ENCODE measurements at places on chromosomes 2 and 18.

DNA sequence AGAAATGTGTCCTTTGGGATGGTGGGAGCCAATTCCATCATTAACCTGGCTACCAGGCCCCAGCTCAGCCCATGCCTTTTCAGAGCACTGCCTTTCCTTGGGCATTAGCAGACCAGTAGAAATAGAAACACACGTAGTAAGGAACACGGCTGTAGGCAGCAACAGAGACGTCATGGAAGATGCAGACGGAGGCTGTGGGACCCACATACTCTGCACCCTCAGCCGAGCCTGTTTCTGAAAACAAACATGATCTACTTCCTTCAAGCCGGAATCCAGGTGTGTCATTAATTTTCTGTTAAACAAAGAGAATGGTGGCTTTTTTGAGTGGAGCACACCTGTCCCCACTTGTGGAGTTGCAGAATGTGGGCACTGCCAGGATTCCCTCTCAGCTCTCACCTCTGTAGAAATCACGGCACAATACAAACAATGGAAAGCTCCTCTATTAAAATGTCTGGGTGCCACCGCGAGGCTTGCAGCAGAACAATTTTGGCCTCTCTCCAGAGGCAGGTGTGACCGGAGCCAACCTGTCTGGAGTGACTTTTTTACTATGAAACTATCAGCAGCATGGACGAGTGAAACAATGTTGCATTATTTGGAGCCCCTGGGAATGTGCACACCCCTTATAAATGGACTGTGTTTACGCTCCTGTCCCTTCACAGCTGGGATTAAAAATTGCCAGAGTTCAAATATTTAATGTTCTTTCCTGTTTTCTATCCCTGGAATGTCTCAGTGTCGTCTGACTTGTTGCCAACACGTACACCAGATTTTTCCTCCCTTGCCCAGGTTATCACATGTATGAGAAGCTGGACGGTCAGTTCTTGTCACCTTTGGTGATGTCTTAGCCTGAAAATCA is 31.7 kb downstream of the SPP2 start:
- no peak for DNase-seq

GRCh38 chr18:48866028-48866733 is 84.6 kb downstream of the SMAD7 start:
- DNase-seq, result no peak

DNA sequence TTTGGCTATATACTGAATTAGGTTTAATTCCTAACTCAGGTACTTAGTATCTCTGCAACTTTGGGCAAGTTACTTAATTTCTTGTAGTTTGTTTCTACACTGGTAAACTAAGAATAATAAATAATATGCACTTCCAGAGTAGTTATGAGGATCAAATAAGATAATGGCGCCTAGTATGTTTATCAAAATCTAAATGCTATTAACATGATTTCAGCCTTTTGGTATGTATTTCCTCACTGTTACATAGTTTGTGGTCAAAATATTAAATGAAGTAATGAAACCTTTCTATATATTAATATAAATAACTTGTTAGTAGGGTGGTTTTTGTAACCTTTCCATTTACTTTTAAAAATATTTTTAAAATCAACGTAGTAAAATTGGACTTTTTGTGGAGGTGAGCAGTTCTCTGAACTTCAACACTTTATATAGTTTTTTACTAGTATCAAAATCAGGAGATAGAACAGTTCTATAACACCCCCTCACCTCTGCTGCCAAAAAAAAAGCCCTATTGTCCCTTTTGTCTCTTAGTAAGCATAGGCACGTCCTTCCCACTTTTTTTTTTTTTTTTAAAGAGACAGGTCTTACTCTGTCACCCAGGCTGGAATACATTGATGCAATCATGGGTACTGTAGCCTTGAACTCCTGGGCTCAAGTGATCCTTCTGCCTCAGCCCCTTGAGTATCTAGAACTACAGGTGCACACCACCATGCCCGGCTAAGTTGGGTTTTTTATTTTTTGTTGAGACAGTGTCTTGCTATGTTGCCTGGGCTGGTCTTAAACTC is 44.8 kb downstream of the RAB3GAP1 start:
- no peak for DNase-seq

DNA sequence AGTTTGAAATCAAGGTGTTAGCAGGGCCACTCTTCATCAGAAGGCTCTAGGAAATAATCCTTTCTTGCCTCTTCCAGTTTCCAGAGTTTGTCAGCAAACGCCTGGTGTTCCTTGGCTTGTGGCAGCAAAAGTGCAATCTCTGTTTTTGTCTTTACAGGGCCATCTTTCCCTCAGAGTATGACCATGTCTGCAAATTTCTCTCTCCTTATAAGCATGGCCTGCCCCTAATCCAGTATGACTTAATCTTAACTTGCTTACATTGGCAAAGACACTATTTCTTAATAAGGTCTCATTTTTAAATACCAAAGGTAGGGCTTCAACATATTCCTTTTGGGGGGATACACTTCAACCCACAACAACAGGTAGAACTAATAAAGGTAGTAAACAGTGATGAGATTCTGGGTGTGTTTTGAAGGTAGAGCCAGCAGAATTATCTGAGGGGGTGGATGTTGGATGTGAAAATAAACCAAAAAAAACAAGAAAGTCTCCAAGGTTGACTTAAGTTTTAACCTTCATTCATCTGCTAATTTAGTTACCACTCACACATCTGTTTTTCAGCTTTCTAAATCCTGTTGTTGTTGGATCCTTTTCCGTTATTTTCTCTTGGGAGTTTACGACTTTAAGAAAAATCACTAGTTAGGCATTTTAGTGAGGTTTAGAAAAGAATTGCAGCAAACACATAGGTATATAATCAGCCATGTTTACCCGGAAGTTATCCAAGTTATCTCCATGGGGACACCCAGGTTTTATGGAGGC is 234.4 kb upstream of the FIGN start:
- no peak for DNase-seq

GRCh38 chr18:60646725-60647124 is 274.1 kb upstream of the MC4R start:
- no peak for DNase-seq

DNA sequence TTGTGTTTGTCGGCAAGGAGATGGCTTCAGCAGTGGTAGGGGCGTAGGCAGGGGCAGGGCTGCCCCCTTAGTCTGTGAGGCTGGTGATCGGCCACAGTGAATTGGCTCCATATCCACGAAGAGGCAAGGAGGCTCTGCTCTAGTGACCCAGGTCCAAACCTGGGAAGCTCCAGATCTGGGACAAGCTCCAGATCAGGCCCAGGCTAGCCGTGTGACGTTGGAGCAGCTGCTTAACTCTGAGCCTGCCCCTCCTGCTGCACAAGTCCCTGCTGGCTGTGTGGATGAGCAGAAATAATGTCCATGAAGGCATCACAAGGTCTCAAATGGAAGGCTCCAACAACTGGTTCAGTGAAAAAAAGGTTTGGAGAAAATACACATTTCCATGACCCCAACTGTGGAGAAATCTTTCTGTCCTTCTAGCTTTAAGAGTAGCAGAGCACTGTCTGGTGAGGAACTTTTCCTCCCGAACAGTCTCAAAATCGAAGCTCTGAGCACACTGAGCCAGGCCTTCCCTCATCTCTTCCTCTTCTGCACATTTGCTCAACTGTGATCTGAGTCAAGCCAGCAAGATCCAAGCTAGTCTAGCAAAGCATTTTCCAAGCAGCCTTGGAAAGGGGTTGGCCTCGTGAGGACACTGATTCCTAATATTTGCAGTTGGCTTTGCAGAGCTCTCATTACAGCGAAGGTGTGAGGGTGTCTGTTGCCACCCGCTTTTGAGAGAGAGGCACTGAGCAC is 67.0 kb upstream of the TCF7L1 start:
- DNase-seq, result no peak

DNA sequence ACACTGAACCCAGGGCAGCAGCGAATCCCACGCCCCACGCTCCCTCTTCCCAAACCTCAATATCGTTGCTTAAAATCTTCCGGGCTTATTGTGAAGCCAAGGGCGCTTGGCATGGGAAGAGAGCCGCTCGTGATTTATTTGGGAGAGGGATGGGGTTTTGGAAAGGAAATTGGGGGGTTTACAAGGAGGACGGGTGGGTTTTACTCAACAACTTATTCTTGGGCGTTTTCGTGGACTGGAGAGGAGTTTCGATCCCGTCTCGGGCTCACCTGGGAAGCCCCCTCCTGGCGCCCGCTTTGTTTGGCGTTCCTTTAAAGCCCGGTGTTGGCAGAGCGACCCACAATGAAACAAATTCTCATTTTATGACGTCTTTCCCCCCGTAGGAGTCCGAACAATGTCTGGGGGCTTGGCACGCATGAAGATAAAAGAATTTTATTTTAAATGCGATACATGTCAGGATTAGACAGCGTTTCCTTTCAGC is 135.3 kb downstream of the INSIG2 start:
- no peak for DNase-seq

GRCh38 chr2:25104736-25105135 is 62.9 kb downstream of the EFR3B start:
- no peak for DNase-seq

All from activated CD8-positive, alpha-beta memory T cell treated with anti-CD3 and anti-CD28 coated beads for 1 hour (primary cell).